Stimulated activated CD4-positive, alpha-beta T cell treated with anti-CD3 and anti-CD28 coated beads, Interleukin-1b, Interleukin-23, amount 100 ng/mL, for 4 hours (primary cell): ENCODE measurements at places on chromosomes 7 and 10.

GRCh38 chr10:29524294-29524693 is 110.5 kb downstream of the SVIL start:
- no peak for DNase-seq

- no peak for DNase-seq
Measured at GRCh38 chr10:95303535-95303934, 12.7 kb upstream of the PDLIM1 start.

DNA sequence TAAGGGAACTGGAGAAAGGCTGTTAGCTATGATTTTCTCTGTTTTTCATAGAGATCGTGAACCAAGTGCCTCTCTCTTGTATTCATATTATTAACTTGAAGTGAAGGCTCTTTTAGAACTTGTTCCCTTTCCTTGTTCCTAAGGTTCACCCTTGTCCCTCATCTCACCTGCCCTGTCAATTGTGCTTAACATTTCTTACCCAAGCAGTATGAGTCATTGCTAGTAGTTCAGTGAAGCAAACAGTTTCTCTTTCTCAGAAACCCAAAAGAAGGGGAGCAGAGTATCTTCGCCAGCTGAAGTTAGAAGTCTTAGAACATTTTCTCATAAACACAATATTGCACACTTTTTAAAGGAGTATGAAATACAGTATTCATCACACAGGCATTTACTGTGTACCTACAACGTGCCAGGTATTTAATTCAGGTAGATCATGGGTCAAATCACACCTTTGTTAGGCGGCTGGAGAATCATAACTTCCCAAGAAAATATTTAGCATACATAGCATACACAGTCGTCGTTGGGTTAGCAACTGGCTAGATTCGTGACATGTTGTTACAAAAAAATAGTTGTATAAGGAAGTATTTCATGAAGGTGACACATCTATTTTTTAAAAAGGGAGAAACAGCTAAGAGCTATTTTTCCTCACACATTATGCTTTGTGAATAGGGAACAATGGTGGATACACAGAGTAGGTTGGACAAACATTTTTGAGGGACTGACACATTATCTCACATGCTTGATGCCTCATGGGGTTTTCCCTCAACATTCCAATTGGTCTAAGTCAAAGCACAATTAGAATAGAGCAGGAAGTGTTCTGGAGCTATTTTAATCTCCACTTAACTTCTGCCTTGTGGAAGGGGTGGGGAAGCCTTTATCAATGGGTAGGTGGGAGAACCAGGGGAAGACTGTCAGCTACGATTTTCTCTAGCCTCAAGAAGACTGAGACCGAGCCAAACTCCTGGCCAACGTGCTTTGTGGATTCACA is 13.2 kb downstream of the HDAC9 start:
- DNase-seq, result no peak

GRCh38 chr7:158139499-158139898 is 448.1 kb downstream of the PTPRN2 start:
- DNase-seq, result no peak

DNA sequence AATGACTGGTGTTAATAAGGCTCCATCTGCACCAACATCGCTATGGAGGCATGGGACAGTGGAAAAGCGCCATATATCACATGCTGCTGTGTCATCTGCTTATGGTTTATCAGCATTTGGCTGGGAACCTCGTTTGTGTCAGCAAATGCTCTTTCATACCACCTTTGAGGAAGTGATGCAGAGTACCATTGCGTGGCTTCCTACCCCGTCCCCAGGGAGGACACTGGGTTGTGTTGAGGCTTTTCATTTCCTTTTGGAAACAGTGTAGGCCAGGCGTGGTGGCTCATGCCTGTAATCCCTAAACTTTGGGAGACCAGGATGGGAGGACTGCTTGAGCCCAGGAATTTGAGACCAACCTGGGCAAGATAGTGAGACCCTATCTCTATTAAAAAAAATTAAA is 6.8 kb downstream of the TACR2 start:
- DNase-seq, result no peak

GRCh38 chr10:5942001-5942400 is 35.3 kb downstream of the IL15RA start:
- DNase-seq, result no peak

- DNase-seq, result no peak
Measured at GRCh38 chr10:132030898-132031463, 34.8 kb upstream of the JAKMIP3 start.

DNA sequence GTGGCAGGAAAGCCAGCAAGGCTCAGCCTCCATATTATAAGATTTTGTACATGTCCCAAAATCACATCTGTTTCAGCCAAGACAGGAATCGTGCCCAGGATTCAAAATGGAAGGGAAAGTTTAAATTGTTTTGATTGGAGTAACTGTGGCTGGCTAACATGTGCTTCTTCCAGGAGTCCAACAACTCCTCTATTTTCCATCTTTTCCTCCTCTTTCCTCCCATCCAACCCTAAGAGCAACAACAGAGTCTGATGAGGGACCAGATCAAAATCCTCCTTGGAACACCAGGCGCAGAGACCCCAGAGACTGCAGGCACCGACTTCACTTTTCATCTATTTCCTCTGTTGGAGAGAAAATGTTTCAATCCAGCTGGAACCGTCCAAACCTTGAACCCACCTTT is 36.0 kb upstream of the SVIL start:
- no peak for DNase-seq

DNA sequence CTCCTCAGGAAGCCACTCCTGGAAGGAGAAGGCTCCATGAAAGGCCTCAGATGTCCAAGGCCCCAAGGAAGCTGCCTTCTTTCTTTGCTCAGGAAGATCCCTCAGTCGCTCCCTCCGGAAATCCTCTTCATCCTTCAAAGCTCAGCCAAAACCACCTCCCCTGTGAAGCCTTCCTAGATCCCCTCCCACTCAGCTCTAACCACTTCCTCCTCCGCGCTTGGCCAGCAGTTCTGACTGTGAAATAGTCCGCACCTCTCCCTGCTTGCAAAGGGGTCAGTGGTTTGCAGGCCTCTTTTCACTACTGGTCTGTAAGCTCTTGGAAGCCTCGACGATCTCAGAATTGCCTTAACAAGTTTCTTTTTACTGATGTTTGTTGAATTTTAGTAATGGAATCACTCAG is 23.9 kb downstream of the PYROXD2 start:
- DNase-seq, result no peak

DNA sequence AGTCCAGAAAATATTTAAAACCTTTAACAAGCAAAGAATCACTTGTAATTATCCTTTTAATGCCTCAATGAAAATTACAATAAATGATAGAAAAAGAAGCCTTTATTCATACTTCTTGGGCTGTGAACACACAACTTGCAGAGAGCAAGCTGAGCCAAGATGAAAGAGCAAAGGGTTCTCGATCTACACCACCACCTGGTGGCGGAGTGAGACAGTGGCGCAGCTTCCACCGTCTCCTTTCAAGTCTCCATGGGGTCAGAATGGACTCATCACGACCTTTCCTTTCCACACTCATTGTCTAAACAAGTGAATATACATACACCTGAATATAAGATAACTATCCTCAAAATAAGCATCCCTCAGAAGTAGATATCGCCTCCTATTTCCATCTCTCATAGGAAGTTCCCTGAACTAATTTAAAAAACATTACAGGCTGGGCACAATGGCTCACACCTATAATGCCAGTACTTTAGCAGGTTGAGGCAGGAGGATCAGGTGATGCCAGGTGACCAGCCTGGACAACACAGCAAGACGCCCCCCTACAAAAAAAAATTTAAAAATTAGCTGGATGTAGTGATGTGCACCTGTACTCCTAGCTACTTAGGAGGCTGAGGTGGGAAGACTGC is 40.7 kb downstream of the ATE1 start:
- peak; percentile 34 for DNase-seq

DNA sequence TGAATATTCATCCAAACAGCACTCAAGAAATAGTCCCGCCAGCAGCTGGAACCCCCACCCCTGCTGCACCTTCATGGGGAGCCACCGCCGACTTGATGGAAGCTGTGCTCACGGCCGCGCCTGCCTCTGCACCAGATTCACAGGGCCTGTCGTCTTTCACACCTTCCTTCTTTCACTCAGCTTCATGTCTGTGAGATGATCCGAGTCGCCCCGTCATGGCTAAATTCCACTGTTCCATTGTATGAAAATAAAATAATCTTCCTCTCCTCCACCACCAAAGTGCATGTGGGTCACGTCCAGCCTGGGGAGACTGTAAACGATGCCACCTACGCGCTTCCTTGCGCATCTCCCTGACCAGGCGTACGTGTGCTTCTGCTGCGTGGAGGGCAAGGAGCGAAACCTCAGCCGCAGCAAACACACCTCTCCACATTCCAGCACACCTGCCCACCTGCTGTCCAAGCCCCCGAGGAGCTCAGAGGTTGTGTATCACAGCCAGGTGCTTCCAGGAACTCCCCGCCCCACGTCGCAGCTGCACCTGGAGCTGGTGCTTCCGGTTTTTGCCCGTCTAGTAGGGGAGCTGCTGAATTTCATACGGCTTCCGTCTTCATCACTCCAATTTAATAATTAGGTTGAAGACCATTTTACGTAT is 137.0 kb downstream of the PTPRN2 start:
- DNase-seq, result no peak

GRCh38 chr10:78571891-78572290 is 496.9 kb upstream of the ZMIZ1 start:
- DNase-seq, result no peak

DNA sequence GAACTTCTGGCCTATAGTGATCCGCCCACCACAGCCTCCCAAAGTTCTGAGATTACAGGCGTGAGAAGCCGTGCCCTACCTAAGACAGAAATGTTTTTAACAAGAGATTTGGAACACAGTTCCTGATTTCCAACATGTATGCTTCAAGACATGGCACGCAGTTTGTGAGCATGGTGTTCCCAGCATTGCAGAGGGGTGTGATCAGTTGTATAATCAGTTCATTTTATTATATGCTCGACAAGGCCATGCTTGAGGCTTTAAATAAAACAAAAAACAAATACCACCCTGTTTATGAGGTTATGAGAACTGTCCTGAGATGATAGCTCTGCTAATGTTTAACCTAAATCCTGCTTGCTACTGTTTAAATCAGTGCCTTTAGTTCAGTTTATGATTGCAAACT is 60.2 kb downstream of the TASOR2 start:
- no peak for DNase-seq

GRCh38 chr10:132596742-132597279 is 59.2 kb downstream of the INPP5A start:
- DNase-seq, result no peak
